ENCODE measurements at places on chromosomes 16 and 17.

GRCh38 chr17:11610999-11611566 is 12.8 kb downstream of the DNAH9 start:
- DNase-seq = no peak

- no peak for DNase-seq
Measured at GRCh38 chr17:6380915-6381438, 53.9 kb downstream of the AIPL1 start.

DNA sequence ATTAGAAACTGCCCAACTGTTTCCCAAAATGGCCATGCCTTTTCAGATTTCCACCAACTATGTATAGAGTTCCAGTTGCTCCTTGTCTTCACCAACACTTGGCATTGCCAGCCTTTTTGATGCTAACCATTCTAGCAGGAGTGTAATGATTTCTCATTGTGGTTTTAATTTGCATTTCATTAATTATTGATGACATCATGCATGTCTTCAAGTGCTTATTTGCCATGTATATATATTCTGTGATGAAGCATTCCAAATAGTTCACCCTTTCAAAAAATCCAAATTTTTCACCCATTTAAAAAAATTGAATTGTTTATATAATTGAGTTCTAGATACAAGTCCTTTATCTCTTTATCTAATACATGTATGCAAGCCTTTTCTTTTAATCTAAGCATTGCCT is 245.9 kb upstream of the TNRC6C start:
- no peak for DNase-seq

- DNase-seq = peak; percentile 59
Measured at GRCh38 chr17:42407289-42407836, 15.7 kb downstream of the CAVIN1 start.

- DNase-seq = no peak
Measured at GRCh38 chr16:82072313-82072712, 37.3 kb downstream of the HSD17B2 start.

- DNase-seq = no peak
Measured at GRCh38 chr16:48829336-48830310, 219.6 kb upstream of the N4BP1 start.

- DNase-seq = no peak
Measured at GRCh38 chr17:79549141-79549915, 61.5 kb downstream of the RBFOX3 start.

DNA sequence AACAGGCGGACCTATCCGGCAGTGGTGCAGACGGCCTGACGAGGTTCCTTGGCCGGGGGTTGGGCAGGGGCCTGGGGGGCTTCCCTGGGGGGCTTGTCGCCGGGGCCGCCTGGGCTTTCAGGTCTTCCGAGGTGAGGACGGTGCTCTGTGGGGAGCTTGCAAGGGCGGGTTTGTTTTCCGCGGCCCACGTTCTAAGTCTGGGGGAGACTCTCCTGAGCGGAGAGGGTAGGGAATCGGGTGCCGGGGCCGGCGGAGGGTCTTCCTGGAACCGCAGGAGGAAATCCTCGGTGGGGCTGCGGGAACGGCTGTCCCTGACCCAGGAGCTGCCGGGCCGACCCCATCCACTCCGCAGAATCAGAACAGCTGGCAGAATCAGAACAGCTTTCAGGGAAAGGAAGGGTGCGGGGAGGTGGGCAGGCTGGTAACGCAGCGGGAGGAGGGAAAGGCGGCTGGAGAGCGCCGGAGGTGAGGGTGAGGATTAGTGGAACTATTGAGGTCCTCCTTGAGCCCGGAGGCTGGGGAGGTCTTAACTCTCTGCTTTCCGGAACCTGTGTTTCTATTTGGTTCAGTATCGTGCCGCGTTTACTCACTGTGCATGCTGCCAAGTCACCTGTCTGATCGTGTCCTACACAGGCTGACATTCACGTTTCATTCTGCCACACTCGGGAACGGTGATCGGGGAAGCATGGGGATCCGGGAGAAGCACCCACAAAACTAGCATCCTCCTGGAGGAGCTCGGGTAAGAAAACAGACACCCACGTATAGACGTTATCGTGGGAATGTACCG is 28.9 kb downstream of the CPSF4L start:
- peak; percentile 4 for DNase-seq

DNA sequence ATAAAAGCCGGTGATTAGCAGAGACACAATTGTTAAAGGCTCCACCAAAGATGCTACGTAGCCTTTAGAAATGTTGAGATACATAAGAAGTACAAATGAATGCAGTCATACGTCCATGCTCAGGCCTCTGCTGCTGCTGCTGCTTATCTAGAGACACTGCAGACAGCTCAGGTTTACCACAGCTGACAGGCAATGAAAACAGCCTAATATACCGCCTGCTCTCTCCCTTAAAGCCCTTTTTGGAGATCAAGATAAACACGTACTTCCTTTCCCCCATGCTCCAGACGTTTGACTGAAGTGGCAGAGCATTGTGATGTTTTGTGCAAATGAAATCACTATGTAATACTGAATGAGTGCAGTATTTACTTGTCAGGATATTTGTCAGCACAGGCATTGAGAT is 185.3 kb downstream of the AATF start:
- DNase-seq = no peak

- DNase-seq = no peak
Measured at GRCh38 chr16:54341892-54342776, 55.5 kb upstream of the IRX3 start.

DNA sequence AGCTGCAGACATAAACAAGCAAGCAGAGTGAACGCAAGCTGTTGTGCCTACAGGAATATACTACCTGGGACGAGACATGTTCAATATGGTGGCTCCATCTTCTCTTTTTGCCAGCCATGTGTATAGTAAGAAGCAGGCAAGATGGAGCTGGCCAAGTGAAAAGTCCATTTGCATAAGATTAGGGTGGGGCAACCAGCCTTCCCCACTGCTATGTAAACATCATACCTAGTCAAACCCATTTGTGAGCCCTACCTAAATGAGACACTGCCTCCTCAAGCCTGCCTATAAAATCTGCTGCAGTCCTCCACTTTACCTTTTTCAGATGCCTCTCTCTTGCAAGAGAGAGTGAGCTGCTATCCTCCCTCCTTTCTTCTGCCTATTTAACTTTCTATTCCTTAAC is 370.1 kb upstream of the PMFBP1 start:
- no peak for DNase-seq

GRCh38 chr16:56424791-56425438 is 430 bp downstream of the AMFR start:
- peak; percentile 27 for DNase-seq

DNA sequence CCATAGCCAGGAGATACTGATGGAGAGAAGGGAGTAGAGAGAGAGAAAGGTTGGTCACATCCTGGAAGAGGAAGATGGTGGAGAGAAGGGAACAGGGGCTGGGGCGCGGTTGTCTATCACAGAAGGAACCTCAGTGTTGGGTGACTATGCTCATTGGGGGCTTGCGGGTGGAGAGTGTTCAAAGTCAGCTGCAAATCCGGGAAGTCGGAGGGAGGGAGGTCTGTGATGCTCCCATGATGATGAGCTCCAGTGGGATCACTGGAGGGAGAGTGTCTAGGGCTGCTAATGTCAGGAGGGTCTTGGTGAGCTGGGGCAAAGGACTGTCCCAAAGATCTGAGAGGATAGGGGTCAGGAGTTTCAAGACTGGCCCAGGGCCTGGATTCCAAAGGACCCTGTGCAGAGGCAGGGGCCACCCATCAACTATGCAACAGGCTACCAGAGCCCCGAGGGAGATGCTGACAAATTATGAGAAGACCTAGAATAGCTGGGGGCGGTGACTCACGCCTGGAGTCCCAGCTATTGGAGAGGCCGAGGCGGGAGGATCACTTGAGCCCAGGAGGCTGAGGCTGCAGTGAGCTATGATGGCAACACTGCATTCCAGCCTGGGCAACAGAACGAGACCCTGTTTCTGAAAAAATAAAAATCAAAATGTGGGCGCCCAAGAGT is 2.6 kb downstream of the SPDYE4 start:
- no peak for DNase-seq

- DNase-seq = no peak
Measured at GRCh38 chr17:18932360-18933055, 19.5 kb upstream of the SLC5A10 start.

- DNase-seq = no peak
Measured at GRCh38 chr16:88130681-88131080, 179.4 kb downstream of the BANP start.

DNA sequence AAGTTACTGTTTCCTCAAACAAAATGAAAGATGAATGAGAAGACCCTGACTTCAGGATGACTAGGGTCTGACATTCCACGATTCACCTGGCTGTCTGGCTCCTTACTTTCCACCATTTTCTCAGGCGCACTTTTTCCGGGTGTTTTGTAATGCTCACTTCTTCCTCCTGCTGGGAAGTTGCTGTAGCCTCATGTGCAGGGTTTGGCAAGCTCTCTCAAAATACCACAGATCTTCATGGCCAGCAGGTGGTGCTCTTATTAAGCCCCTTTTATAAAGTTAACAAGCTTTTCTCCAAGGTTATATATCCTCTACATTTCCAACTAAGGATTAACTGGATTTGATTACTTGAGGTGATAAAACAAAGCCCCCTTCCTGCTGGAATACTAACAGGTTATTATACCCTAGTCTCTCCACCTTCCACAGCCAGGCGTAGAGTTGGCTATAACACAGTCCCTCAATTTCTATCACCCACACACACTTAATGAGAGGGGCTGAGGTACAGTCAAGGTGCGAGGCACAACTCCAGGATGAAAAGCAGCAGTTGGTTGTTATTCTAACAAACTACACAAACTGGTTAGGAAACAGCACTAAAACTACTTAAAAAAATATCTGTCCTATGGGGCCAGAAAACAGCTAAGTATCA is 45.4 kb downstream of the STH start:
- peak; percentile 54 for DNase-seq

DNA sequence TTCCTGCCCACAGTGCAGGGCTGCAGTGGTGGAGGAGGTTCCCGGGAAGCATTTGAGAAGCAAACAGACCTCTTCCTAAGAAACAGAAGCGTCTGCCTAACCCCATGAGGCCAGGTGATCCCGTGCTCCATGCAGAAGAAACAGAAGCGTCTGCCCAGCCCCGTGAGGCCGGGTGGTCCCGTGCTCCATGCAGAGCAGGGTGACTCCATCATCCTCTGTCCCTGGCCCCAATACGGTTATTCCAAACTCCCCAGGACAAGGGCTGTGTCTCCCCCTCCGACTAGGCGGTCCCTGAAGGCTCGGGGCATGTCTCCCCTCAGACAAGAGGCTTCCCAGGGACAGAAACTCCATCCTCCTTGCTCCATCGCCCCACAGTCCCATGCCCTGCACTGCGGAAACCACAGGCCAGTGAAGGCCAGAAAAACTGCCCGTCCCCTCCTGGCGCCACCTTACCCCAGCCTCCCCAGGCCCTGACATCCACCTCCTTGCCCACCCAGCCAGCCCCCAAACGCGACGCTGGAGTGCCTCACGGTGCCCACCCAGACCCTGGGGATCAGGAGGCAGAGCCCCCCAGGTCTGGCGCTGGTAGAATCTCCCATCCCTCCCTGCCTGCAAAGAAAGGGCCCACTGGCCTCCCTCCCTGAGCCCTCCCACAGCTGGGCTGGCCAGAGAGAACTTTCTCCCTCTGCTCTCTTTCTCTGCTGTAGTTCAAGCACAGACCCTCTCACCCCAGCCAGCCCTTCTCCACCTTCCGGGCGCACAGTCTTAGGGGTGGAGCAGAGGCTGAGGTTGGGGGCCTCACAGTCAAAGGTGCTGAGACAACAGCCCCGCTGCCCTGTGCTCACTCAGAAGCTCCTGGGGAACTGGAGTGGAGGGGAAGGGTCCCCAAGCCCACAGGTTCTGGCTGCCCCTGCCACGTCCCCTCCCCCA is 30.6 kb upstream of the KRT17 start:
- DNase-seq = no peak

- DNase-seq = no peak
Measured at GRCh38 chr17:31582151-31582907, 190.9 kb downstream of the RAB11FIP4 start.

- DNase-seq = no peak
Measured at GRCh38 chr16:17374668-17375255, 96.0 kb downstream of the XYLT1 start.

- no peak for DNase-seq
Measured at GRCh38 chr16:86059253-86060171, 160.6 kb downstream of the IRF8 start.

DNA sequence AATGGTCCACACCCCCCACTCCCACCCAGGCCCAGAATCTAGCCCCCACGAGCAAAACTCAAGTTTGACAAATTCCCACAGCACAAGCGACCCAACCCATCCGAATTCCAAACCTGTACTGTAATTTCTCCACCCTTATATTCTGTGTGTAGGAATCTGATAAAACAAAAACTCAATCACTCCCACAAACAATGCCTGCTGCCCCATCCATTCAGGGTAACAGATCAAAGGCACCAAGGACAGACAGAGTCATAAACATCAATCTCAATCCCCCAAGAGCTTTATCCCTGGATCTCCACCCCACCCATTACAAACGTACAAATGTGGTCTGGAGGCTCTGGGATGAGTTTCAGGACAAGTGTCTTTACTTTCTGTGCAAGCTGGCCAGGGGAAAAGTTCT is 157.8 kb downstream of the AXIN2 start:
- no peak for DNase-seq

- DNase-seq = no peak
Measured at GRCh38 chr17:37101306-37101705, 152.6 kb downstream of the AATF start.

DNA sequence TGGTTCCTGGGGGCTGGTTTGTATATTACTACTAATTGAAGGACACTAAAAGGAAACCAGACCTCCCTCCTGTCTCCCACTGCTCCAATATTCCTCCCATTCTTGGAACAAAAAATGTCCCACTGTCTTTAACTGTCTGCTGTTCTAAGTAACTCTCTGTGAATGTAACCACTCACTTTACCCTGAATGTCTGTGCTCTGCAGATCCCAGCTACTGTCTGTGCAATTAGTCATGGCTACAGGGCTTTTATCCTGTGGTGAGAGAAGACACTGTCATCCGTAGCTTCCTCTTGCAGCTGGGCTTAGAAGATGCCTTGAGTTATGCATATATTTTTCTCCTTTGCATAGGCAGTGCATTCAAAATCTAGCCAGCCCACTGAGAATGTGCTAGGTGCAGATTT is 853.8 kb downstream of the CDH8 start:
- DNase-seq = no peak

- no peak for DNase-seq
Measured at GRCh38 chr17:10713318-10713717, 15.9 kb downstream of the ADPRM start.

Data from effector memory CD8-positive, alpha-beta T cell (primary cell).